ENCODE measurements at places on chromosomes 4 and X.

- no peak for DNase-seq
Observed at GRCh38 chr4:16496501-16496900, 270.2 kb upstream of the TAPT1 start.

DNA sequence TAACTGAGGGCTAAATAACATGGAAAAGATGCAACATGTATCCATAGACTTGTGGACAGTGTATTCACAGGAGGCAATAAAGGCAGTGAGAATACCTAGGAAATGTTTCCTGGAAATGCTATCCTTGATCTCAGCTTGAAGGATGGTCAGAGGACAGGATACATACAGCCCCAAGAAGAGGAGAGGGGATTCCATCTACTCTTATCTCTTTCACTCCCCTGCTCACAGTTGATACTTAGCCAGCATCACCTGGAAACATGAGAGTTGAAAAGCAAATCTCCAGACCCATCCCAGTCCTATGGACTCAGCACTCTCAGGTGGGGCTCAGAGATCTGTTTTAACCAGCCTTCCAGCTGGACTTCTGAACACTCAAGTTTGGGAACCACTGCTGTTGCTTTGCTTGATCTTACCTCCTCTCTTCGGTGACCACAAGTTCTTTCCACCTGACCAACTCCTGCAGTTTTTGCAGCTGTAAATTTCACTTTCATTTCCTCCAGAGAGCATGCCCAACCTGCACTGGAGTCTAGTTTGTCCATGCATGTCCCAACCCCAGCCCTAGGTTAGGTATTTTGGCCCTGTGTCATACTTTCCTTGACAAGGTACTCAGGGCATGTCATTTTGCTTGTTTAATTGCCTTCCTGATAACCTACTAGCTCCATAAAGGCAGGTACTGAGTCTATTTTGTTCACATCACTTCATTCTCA is 10.4 kb downstream of the RELL1 start:
- no peak for DNase-seq

- peak; percentile 31 for DNase-seq
Observed at GRCh38 chr4:79576429-79576753, 168.4 kb upstream of the GK2 start.

DNA sequence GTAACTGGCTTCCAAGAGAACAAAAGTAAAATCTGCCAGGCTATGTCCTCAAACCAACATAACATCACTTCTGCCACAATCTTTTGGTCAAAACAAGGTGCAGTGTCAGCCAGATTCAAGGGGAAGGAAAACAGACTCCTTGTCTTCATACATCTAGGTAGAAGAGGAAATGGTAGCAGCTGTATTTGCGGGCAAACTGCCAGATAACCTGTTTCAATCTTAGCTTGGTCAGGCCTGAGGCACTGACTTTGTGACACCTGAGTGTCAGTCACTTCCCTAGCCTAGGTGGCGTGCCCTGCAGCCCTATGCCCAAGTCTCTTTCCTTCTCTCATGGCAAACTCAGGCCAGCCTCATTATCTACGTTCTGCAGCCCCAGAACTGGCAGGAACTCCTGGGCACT is 146.2 kb upstream of the JADE1 start:
- no peak for DNase-seq

DNA sequence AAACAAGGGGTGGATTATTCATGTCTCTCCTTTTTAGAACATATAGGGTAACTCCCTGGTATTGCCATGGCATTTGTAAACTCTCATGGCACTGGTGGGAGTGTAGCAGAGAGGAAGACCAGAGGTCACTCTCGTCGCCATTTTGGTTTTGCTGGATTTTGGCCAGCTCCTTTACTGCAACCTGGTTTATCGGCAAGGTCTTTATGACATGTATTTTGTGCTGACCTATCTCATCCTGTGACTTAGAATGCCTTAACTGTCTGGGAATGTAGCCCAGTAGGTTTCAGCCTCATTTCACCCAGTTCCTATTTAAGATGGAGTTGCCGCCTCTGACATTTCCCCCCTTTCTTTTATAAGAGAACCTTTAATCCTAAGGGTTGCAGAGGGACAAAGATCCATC is 45.8 kb downstream of the MGST2 start:
- no peak for DNase-seq
